Skeletal muscle tissue (tissue), 5 donors: ENCODE measurements at places on chromosomes 7 and 10. TPM values are rescaled to one million over a fixed set of nuclear protein-coding genes. Genes with fewer than 3 reads are reported as not detected.

Gene CCDC3
- 13.0 TPM for total RNA-seq

Gene ACHE
- total RNA-seq: 36.0 TPM

Gene IL6
- total RNA-seq: not detected

Gene WNT16
- 1.0 TPM for total RNA-seq

Gene CCL26
- total RNA-seq: not detected

Gene VDAC2
- 236 TPM for total RNA-seq

Gene NEURL1
- total RNA-seq: 12.0 TPM

Gene ITGA8
- 9.4 TPM for total RNA-seq

Gene ANKRD30A
- not detected for total RNA-seq

Gene AZGP1
- 9.4 TPM for total RNA-seq

Gene ADIRF
- 11.5 TPM for total RNA-seq

Gene GALNT11
- 19.8 TPM for total RNA-seq

Gene NKX6-2
- not detected for total RNA-seq

Gene CHN2
- 11.0 TPM for total RNA-seq

Gene ANKRD61
- not detected for total RNA-seq
